Activated CD4-positive, alpha-beta memory T cell treated with anti-CD3 and anti-CD28 coated beads, Interleukin-2, amount 10 ng/mL, durations not matched to agents 7 days and 5 days (primary cell): ENCODE measurements at places on chromosomes 3 and 15. TPM values are rescaled to one million over a fixed set of nuclear protein-coding genes. Genes with fewer than 3 reads are reported as not detected.

MYZAP gene
- total RNA-seq, result not detected

IQGAP1 gene
- 240 TPM for total RNA-seq

SAMMSON gene
- not detected for total RNA-seq

SLC2A2 gene
- not detected for total RNA-seq

HYAL1 gene
- total RNA-seq, result 0.35 TPM

RAB7A gene
- 213 TPM for total RNA-seq

PROS1 gene
- total RNA-seq, result 0.35 TPM

VGLL3 gene
- total RNA-seq, result not detected

TCTA gene
- total RNA-seq, result 19.7 TPM

ZBED2 gene
- 36.6 TPM for total RNA-seq

FAM107A gene
- total RNA-seq, result not detected

CCR9 gene
- 0.28 TPM for total RNA-seq

CKMT1B gene
- total RNA-seq, result not detected

GOLGA6A gene
- total RNA-seq, result not detected

AZI2 gene
- 75.5 TPM for total RNA-seq

CHD2 gene
- 141 TPM for total RNA-seq

CEMIP gene
- not detected for total RNA-seq

SPINK8 gene
- total RNA-seq, result not detected

NEDD4 gene
- total RNA-seq, result 9.8 TPM

GOLGA6D gene
- not detected for total RNA-seq

CYP19A1 gene
- not detected for total RNA-seq

CELF6 gene
- total RNA-seq, result 0.18 TPM

SNAP23 gene
- 46.0 TPM for total RNA-seq

CDHR4 gene
- not detected for total RNA-seq

SNTN gene
- not detected for total RNA-seq

TP63 gene
- total RNA-seq, result 1.1 TPM
